ENCODE measurements at places on chromosomes 1 and 21.

DNA sequence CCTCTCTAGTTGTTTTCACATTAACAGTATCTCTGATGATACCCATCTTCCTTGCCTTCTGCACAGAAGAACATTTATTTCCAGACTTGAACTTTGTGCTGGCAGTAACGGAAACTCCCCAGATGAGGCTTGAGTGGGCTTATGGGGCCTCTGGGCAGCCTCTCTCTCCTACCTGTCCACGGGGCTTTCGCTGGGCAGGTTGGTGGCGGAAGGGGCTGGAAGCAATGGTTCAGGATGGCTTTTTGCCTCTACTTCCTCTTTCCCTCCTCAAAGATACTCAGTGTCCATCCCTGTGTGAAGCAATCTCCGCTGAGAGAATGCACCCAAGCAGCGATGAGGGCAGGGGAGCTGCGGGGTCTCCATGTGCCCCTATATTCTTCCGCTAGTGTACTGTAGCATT is 348.2 kb downstream of the HLX start:
- no peak for DNase-seq

- no peak for DNase-seq
Measured at GRCh38 chr1:151352021-151352718, 5.1 kb upstream of the RFX5 start.

- no peak for DNase-seq
Measured at GRCh38 chr1:46404482-46405196, 10.5 kb downstream of the FAAH start.

DNA sequence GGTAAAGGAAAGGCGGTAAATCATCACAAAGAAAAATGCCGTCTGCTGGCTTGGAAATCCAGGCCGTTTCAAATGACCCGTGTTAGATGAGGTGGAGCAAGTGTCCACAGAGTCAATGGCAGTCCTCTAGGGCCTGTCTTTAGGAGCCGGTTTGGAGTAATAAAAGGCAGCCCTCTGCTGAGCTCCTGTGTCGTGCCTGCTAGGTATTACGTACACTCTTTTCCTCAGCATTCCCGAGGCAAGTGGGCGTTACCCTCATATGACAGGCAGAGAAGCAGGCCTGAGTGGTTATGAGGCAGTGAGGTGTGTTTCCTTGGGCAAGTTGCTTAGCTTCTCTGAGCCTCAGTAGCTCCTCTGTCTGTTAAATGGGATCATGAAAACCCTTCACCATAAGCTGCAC is 7.7 kb downstream of the NENF start:
- DNase-seq: no peak

DNA sequence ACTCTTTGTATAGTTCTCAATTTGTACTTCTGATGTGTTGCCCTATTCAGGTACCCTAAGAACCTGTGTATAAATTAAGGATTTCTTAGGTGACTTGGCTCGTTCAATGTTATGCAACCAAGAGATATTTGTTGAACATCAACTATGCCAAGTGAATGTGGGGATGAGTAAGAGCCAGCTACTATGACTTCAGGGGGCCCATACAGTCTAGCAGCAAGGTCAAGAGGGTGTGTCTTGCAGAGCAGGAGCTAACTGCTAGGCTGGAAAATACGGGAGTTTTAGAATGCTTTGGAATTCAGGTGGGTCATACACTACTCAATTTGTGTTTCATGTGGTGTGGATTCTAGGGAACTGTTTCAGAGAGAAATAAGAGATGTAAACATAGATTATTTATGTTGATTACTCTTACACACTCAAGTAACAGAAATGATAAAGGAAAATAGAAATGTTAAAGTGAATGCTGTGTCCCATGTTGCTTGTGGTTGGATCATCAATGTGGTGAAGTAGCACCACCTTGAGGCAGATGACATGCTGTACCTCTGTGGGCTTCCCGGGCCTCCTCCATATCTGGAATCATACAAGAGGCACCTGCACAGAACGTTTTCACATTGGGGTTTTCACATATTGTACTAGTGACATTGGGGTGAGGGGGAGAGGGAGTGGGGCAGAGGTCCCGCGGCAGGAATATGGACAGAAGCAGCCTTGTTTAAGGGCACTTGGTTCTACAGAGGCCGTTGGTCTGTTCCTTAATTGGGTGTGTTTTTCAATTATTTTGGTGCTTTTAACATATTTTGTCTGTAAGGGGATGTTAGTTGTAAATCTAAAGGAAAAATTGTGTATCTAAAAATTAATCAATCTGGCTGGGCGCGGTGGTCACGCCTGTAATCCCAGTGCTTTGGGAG is 12.4 kb downstream of the ARPC5 start:
- DNase-seq: peak; percentile 71

GRCh38 chr1:913491-914130 is 10.1 kb upstream of the SAMD11 start:
- no peak for DNase-seq

GRCh38 chr21:43766734-43767497 is 9.2 kb downstream of the CSTB start:
- no peak for DNase-seq

DNA sequence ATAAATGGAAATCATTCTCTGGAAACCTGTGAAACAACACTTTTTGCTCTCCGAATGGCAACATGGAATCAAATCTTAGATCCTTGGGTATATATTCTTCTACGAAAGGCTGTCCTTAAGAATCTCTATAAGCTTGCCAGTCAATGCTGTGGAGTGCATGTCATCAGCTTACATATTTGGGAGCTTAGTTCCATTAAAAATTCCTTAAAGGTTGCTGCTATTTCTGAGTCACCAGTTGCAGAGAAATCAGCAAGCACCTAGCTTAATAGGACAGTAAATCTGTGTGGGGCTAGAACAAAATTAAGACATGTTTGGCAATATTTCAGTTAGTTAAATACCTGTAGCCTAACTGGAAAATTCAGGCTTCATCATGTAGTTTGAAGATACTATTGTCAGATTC is 45.7 kb downstream of the PTGFR start:
- no peak for DNase-seq

DNA sequence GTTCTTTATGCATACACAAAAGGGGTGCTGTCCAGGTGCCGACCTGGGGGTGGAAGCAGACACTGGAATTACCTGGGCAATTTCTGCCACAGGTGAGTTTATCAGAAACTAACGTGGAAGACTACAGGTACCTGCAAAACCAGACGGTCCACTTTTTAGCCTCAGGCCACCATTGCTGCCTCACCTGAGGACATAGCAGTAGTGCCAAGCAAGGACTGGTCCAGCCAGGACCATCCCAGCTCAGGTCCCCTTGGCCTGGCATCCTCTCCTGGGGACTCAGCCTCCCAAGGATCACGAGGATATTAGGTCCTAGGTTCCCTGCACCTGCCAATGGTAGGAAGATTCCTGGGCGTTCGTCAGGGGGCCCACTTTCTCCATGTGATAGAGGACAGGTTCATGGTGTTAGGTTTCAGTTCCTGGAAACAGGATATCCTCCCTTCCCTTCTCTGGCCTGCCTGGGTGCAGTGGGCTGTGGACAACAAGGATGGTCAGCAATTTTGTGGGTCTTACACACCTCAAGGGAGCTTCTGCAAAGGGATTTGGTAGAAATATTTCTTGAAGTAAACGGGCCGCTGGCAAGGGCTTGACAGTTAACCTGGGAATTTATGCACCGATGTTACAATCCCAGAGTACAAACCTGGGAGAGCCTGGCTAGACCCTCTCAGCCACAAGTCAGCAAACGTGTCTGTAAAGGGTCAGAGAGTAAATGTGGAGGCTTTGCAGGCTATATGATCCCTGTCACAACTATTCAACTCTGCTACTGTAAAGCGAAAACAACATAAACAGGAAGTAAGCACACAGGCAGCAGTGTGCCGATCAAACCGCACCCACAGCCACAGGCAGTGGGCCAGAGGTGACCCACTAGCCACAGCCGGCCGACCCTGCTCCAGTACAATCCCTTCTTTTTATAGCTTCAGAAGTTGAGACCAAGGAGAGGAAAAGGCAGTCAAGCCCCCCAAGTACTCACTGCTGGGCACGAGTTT is 71.4 kb upstream of the RAB4A start:
- DNase-seq: no peak

DNA sequence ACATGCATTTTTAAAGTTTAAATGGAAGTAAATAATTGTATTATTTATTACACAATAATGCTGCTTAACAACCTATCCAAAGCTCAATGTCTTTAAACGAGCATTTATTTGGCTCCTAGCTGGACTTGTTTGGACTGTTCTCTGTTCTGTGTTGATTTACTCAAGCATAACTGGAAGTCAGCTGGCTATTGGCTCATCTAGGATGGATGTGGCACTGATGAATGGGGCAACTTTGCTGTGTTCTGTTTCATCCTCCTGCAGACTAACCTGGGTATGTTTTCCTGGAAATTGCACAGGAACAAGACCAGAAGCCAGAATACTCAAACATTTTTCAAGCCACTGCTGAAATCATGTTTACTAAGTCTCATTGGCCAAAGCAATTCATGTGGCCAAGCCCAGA is 70.8 kb upstream of the HSD17B7 start:
- DNase-seq: no peak

- DNase-seq: no peak
Measured at GRCh38 chr21:43268804-43269186, 100.0 kb downstream of the CRYAA start.

GRCh38 chr1:28510273-28510969 is 4.6 kb downstream of the RCC1 start:
- DNase-seq: no peak

DNA sequence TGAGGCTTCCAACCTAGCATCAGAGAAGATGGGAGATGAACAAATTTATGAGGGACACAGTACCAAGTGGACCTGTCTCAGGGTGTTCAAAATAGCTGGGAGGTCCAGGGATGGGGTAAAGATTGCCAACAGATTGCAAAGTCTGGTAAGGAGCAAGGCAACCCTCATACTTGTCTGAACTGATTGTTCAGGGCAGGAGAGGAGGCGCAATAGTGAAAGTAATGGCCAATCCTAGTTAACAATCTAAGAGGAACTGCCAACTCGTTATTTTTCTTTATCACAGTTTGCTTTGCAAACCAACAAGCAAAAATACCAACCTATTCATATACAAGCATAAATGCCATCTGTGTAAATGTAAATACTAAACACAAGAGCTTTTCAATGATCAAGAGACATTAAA is 78.4 kb upstream of the S1PR1 start:
- DNase-seq: no peak

DNA sequence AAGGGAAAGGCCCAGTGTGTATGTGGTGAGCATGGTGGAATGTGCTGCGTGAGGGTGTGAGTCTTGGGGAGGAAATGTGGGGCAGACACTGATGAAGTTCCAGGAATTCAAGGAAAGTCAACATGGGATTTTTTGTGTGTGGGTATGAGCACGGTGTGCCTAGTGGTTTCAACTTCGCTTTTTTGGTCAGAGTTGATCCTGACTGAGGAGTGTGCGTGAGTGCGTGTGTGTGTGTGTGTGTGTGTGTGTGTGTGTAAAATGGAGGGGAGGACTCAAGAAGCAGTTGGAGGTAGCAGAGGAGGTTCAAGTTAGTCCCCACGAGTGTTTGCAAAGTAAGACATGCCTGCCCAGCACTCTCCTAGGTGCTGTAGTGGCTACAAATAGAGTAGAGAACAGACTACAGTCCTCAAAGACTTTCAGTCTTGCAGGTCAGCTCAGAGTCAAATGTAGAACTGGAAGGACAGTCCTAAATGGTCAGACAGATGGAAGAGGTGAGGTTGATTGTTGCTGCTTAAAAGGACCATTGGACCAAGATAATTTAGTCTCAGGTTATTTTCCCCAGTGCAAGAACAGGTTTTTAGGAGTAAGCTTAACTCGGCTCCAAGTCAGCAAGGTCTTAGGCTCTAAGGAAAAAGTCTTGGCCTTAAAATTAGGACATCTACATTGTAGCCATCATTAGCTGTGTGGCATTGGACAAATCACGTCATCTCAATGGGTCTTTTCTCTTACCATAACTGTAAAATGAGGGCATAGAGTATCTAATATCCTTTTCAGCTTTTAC is 25.0 kb downstream of the SLAMF1 start:
- no peak for DNase-seq

- DNase-seq: no peak
Measured at GRCh38 chr1:231037585-231038517, 2.2 kb downstream of the FAM89A start.

GRCh38 chr1:211726467-211726995 is 51.1 kb upstream of the NEK2 start:
- DNase-seq: no peak

DNA sequence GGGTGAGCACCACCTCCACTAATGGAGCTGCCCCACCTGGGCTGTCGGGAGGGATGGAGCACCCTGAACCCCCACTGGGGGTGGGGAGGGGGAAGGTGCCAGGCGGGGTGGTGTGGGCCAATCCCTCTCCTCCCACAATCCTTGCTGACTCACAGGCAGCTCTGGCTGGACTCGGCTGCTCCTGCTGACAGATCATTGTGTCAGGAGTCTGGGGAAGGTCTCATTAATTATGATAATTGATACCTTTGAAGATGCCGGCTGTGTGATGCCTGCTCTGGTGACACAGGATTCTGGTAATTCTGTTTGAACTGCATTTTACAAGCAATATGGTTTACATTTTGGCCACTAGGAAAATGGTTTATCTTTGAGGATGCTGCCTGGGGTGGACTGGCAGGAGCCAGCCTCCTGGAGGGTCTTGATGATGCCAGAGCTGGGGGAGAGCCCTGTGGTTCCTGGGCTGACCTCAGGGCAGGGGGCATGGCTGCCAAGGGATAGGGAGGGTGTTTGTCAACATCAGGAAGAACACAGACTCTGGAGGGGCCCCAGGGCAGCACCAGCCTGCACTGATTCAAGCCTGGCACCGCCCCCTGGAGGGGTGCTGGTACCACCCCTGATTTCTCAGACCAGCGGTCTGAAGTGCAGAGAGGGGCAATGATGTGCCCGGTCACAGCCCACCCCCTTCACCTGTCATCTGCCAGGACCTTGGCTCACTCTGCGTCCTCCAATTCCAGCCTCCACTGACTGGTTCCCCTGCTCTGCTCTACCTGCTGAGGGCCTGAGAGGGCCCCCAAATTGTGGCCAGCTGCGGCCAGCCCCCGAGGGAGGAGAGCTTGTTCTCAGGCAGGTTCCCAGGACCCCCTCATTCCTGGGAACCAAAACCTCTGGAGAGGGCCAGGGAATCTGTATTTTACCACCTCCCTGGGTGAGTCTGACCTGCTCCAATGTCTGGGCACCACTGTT is 338.8 kb downstream of the MATN1 start:
- no peak for DNase-seq

DNA sequence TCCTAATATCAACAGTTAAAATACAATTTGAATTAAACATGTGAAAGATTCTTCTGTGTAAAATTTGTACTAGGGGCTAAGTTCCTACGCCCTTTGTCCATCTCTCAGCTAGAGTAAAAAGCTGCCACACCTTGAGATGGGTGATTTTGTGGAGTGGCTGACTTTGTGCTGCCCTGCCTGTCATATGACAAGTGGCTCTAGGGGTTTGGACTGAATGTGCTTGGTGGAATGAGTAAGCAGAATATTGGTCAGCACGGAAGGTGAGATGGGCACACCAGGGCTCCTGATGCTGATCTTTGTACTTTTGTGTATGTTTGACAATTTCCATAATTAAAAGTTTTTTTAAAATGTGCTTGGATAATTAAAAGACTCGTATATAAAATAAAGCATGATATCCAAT is 133.6 kb upstream of the SLC45A1 start:
- DNase-seq: no peak

Data from NT2/D1 (cell line).